ENCODE measurements at places on chromosomes 16 and 17.
A peak's percentile ranks its signal among the peaks of the same experiment; 100 is the strongest.

- no peak for DNase-seq
Observed at GRCh38 chr17:50129728-50130558, at the start of gene SAMD14. TSS of gene SAMD14 (minus strand) at chr17:50130160. CDS start at chr17:50124959, 5,201 bp downstream.

- DNase-seq: no peak
Observed at GRCh38 chr16:30381291-30382041, 895 bp downstream of the SEPTIN1 start.

GRCh38 chr16:57991551-57992059 is 8.9 kb downstream of the ZNF319 start:
- DNase-seq: no peak

GRCh38 chr16:16865374-16865773 is 486.4 kb downstream of the NPIPA7 start:
- no peak for DNase-seq

DNA sequence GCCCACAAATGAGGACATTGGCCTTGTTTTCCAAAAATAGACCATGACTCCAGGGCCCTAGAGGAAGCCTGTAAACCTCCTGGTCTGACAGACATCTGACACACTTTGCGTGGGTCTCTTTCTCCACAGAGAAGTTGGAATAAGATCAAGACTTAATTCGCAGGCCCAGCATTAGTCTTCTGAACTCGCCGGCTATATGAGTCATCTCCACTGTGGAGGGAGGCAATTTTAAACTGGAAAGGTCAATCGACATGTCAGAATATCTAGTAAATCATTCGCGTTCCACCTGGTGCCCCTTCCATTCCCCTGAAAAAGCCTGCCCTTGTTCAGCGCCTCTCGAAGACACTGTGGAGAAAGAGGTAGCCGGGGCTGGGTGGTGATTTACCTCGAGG is 140.1 kb downstream of the CLEC16A start:
- DNase-seq: no peak

DNA sequence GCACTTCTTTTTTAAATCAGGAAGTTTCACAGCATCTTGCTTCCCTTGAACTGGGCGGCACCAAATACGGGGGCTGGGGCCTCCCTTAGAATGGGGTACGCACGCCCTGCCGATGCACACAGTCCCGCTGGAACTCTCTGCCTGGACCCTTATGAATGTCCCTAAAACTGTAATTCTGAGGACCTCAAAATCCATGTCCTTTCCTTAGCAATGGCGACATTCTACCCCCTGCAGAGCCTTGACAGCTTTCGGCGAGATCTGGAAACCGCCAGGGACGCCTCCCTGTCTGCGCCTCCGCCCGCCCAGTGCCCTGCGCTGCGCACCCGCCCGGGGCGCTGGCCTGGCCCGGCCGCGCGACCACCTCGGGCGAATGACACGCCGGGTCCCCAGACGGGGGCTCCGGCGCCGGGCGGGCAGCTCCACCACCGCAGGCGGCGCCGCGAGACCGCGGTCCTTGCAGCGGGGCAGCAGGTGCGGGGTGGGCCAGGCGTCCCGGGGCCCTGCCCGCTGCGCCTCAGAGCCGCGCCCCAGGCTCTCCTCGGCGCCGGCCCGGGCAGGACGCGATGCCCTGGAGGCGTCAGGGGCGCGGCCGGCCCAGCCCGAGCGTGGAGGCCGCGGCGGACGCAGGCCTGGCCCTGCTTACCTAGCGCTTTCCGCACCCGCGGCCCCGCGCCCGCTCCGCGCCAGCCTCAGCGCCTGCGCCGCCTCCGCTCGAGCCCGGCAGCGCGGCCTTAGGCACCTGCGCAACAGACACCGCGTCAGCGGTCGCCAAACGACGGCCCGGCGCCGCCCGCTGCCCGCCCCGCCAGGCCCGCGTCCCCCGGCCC is 548 bp downstream of the HAGH start:
- DNase-seq: peak; percentile 32

- DNase-seq: no peak
Observed at GRCh38 chr16:79734721-79735120, 134.2 kb upstream of the MAF start.

GRCh38 chr16:66574531-66574930 is 4.7 kb upstream of the CMTM2 start:
- DNase-seq: no peak

- peak; percentile 69 for DNase-seq
Observed at GRCh38 chr17:75848523-75849278, 4.5 kb upstream of the UNC13D start.

GRCh38 chr17:57905875-57906455 is 49.2 kb downstream of the CUEDC1 start:
- no peak for DNase-seq

DNA sequence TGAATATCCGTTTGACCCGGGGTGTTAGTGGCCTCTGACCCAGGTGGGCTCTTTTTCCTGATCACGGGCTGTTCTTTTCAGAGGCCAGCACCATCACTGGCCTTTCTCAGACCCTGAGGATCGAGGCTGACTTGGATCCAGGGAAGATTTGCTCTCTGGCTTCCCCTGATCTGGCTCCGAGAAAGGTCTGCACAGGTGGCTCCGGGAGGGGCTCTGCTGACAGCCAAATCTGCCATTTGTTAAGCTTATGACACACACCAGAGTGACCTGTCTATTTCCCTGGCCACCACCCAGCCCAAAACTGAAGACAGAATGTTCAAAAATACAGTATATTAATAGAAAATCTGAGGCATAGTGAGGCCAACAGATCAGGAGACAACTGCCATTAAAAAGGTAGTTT is 221.8 kb upstream of the TNRC6C start:
- no peak for DNase-seq

GRCh38 chr17:53628011-53628410 is 194.7 kb upstream of the KIF2B start:
- no peak for DNase-seq

GRCh38 chr16:1221628-1222552 is 3.2 kb downstream of the TPSG1 start:
- no peak for DNase-seq

- DNase-seq: no peak
Observed at GRCh38 chr17:47221154-47221553, 12.0 kb downstream of the MYL4 start.

DNA sequence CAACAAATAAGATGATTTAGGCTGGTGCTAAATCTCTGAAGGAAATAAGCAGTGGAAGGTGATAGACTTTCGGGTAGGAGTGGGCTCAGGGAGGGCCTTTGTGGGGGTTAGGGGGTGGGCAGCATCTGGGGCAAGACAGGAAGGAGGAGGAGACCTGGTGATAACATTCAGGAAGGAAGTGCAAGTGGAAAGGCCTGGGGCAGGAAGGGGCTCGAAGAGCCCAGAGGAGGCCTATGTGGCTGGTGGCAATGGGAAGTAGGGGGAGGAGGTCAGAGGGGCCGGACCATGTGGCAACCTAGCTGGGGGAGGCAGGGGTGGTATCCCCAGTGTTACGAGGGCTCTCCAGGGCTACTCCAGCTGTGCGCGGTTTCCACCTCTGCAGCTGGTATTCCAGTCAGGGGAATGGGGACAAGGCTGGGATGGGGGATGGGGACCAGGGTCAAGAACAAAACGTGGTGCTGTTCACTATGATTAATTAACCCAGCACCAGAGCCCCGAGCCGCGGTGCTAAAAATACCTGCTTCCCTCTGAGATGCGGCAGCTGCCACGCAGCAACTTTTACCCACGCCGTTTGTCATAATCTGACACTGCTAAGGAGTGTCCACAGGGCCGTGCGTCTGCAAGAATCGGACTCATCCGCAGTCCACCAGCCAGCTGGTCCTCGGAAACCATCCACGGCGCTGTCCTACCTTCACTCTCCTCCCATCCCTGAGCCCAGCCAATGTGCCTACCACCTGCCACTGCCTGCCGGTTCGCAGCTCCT is 5.2 kb upstream of the CCDC182 start:
- no peak for DNase-seq

DNA sequence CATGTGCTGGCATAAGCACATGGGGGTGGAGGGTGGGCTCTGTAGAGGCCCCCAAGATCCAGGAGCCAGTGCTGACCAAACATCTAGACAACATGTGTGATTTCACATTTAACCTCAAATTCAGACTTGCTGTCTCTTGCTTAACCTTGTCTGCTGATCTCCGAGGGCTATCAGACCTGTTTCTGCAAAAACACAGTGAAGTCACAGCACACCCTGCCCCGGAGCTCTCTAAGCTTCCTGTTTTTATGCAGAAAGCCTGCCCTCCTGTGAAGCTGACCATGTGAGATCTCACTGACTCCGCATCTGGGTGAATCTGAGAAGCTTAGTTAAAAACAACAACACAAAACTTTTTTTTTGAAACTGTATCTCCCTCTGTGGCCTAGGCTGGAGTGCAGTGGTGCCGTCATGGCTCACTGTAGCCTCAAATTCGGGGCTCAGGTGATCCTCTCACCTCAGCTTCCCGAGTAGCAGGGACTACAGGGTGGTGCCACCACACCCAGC is 6.6 kb upstream of the DPEP2 start:
- DNase-seq: peak; percentile 25

DNA sequence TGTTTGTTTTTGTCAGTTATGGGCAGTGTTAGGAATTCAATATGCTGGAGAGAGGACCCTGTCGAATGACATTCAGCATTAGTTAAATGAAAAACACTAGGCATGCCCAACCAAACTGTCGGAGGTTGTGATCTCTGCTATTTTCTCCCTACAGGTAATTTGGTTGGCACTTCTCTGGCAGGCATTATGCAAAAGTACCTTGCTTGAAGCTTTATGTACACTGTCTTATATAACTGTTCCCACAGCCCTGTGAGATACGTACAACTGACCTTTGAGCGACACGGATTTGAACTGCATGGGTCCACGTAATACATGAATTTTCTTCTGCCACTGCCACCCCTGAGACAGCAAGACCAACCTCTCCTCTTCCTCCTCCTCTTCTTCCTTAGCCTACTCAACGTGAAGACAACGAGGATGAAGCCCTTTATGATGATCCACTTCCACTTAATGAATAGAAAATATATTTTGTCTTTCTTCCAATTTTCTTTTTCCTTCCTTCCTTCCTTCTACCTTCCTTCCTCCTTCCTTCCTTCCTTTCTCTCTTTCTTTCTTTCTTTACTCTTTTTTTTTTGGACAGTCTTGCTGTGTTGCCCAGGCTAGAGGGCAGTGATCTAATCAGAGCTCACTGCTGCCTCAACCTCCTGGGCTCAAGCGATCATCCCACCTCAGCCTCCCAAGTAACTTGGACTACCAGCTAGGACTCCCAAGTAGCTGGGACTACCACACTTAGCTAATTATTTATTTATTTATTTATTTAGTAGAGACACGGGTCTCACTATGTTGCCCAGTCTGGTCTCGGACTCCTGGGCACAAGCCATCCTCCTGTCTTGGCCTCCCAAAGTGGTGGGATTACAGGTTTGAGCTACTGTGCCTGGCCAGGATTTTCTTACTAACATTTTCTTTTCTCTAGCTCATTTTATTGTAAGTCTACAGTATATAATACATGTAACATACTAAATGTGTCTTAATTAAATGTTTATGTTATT is 77.3 kb downstream of the WIPI1 start:
- DNase-seq: no peak

Measured in activated T-helper 1 cell treated with anti-CD3 and anti-CD28 coated beads, Interleukin-2, amount 50 U/mL, for 16 hours (primary cell).